ENCODE measurements at places on chromosomes 7 and 10. TPM values are rescaled to one million over a fixed set of nuclear protein-coding genes. Genes with fewer than 3 reads are reported as not detected.

- no peaks in the 10 kb centered on the region for H3K27me3 ChIP-seq
- H3K4me1 ChIP-seq = no peaks in the 10 kb centered on the region
- H3K36me3 ChIP-seq = no peaks in the 10 kb centered on the region
- no peak overlapping the region for H3K27ac ChIP-seq
Observed at GRCh38 chr7:116899308-116899707, 36.9 kb downstream of the CAPZA2 start.

GRCh38 chr10:30207485-30208052 lies 141.5 kb downstream of the MTPAP start:
- no peak for DNase-seq
- no peaks in the 10 kb centered on the region for H3K27me3 ChIP-seq
- H3K4me1 ChIP-seq = no peaks in the 10 kb centered on the region

DNA sequence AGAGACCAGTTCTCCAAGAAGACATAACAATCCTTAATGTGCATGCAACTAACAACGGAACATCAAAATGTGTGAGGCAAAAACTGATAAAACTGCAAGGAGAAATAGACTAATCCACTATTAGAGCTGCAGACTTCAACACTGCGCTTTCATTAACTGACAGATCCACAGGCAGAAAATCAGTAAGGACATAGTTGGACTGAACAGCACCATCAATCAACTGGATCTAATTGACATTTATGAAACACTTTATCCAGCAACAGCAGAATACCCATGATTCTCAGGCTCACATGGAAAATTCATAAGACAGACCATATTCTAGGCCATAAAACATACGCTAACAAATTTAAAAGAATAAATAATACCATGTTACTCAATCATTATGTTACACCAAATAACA lies 21.6 kb upstream of the ATP6V0A4 start:
- H3K27me3 ChIP-seq = no peaks in the 10 kb centered on the region
- no peak overlapping the region for H3K27ac ChIP-seq
- DNase-seq = no peak
- no peaks in the 10 kb centered on the region for H3K4me1 ChIP-seq

DNA sequence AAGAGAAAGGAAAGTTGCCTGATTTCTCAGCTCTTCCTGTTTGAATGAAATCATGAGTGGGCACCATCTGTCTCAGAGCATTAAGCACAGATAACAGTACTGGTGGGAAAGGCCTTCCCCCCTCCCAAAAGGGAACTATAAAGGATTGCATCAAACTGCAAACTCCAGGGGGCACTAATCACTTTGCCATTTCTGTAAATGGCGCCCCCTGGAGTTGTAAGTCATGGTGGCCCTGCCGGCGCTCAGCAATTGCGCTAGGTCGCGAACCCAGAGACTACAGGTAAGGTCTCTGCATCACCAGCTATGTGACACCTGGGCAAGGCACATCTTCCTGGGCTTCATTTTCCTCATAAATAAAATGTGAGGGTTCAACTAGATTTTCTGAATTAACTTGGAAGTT lies 11.1 kb downstream of the LRRC4 start:
- no peaks in the 10 kb centered on the region for H3K27me3 ChIP-seq
- DNase-seq = no peak
- H3K27ac ChIP-seq = no peak overlapping the region
- no peak overlapping the region for H3K4me3 ChIP-seq

- no peaks in the 10 kb centered on the region for H3K4me1 ChIP-seq
- no peaks in the 10 kb centered on the region for H3K27me3 ChIP-seq
- no peak overlapping the region for H3K27ac ChIP-seq
Observed at GRCh38 chr7:132758986-132759385, 182.7 kb upstream of the PLXNA4 start.

The POU6F2 gene
- 0.88 TPM for total RNA-seq

The WNT8B gene
- total RNA-seq = not detected

The RSBN1L gene
- 19.2 TPM for total RNA-seq
